ENCODE measurements at places on chromosomes 6 and 20. TPM values are rescaled to one million over a fixed set of nuclear protein-coding genes. Genes with fewer than 3 reads are reported as not detected.

GRCh38 chr6:84227044-84227433 lies 404 bp downstream of the CEP162 start:
- no peak for DNase-seq

DNA sequence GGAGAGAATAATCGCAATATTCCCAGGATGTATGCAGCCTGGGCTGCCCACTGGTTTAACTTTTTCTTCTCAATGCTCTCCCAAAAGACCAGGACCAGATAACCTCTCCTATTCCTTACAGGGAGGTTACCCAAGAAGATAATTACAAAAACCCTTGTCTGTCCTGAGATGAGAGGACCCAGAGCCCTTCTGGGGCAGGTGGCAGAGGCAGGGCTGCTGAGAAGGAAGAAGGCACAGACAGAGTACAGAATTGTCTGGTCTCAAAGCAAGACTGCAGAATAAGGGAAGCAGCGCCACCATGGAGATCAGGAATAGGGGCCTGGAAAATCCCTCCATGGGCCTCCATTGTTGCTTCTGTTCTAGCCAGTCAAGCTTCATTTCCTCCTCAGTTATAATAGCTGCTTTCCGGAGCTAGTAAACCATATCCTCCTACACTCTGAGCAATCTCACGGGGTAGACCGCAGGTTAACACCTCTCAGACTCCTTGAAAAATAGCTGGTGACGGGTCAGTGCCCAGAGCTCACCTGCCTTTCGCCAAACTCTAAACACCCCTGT lies 463 bp upstream of the HLA-DMB start:
- DNase-seq = peak; percentile 56

- no peak for DNase-seq
These were observed 198.7 kb upstream of the CEP162 start for GRCh38 chr6:84425971-84426705.

- no peak for DNase-seq
These were observed 50.7 kb downstream of the TGM2 start for GRCh38 chr20:38114353-38114791.

GRCh38 chr6:37665304-37665703 lies 32.4 kb downstream of the MDGA1 start:
- DNase-seq = no peak

GRCh38 chr20:36666181-36666740 lies 20.3 kb upstream of the SLA2 start:
- no peak for DNase-seq

GRCh38 chr6:148827416-148828045 lies 80.7 kb downstream of the UST start:
- no peak for DNase-seq

DNA sequence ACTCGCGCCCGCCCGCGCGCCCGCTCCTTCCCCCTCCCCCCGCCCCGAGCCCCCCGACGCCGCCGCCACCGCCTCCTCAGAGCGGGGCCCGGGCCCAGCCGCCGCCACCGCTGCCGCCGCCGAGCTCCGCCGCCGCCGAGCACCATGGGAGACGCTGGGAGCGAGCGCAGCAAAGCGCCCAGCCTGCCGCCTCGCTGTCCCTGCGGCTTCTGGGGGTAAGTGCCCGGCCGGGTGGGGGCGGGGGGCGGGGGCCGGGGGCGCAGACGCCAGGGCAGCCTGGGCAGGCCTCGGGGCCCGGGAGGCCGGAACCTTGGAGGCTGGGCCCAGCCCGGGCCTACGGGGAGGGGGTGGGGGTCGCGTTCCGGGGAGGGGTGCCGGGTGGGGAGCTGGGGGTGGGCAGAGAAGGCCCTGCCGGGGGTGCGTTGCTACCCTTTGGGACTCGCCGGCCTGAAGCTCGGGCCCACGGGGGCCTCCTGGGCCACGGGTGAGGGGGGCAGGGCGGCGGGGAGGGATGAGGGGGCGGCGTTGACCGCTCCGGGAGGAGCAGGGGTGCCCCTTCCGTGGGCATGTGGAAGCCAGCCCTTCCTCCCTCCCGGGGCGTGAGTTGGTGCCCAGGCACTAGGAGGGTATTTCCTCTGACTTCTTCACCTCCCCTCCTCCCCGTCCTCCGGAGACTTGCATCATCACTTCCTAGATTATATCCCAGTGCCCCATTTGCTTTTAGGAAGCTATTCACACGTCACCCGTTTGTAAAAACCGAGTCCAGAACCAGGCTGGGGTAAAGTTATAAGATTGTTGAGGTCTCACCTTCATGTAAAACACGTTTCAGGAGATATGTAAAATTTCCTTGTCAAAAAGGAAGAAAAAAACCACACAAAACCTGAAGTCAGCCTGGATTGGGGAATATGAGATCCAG lies 533 bp downstream of the ZFAND3 start:
- peak; percentile 34 for DNase-seq

- DNase-seq = no peak
These were observed 29.8 kb downstream of the KCNS1 start for GRCh38 chr20:45070932-45071632.

DNA sequence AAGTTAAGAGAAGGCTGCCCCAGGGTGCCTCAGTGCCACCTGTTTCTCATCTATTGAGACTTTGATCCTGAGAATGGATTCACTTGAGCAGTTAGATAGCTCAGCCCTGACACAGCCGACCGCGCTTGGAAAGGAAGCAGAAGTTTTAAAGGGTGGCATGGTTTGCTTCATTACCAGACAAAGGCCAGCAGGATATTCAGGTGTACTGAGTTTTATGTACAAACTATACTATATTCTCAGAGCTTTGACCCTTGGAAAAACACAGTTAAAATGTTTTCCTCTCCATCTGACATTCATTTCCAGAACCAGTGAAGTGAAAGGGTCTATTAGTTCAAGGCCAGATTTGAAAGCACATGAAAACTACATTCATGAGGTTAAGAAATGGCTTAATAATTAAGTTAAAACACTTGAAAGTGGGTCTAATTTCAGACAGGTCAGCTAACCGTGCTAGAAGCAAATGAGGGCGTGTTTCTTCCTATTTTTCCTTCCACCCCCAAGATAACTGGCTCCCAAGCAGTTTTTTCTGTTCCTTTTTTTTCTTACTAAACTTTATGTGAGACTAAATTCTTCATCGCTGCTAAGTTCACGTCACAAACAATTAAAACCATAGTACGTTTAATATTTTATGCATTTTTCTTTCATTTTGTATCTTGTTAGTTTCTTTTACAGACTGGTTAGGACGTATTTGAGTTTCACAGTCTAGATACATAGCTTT lies 385.3 kb upstream of the SOX4 start:
- DNase-seq = no peak

DNA sequence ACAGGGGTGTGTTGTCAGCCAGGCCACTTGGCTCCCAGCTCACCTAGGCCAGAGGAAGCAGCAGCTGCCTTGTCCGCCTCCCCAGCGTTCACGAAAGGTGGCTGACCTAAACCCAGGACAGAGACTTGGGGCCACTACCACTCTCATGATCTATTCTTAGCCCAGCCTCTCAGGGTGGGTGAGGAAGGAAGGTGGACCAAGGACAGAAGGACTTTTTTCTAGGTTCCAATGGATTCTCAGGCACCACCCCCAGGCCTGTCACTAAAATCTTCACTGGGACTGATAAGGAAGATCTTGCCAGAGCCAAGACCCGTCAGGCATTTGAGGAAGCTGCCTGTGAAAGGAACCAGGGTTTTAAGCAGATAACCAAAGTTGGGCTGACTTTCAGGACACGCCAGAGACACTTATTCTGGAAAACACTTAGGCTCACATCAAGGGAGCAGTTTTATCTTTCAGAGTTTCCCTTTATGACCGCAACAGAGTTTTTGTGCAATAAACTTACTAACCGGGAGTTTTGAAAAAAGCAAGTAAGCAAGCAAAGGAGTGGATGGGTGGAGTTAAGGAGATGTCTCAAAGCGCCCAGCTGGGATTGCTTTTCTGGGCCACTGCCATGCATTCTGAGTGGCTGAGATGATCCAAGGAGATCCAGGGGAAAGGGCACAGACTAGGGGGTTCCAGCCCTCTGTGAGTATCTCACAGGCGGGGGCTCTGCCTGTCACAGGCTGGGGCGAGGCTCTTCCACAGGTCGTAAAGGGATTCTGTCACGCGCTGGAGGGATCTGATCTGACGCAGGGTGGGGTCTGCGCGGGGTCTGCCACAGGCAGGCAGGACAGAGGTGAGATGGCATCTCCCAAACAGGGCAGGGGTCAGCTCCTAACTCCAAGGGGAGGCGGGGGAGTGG lies 989 bp downstream of the FITM2 start:
- no peak for DNase-seq

- DNase-seq = no peak
These were observed 204.1 kb downstream of the SIM1 start for GRCh38 chr6:100260584-100260983.

DNA sequence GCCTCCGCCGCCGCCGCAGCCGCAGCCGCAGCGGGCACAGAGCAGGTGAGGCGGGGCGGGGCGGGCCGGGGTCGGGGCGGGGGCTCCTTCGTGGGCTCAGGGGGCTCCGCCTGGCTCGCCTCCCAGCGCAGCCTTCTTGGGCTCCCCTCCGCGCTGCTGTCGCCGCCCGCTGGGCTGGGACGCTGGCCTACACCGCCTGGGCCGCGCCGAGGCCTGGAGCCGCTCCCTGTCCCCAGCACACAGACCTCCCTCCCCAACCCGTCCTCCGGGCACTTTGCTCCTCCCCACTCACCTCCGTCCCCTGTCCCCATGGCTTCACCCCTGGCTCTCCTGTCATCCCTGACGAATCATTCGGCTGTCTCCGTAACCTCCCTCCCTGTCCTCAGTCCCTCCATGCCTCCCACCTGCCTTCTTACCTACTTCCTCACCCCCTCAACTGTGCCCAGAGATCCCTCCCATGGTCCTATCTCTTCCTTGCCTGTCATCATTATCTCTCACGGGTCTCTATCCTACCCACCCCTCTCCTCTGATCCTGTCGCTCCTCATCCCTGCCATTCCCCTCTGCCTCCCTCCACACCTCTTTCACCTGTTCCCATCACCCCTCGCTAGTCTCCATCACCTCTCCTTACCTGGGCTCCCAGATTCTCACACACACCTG lies 512 bp downstream of the TTBK1 start:
- no peak for DNase-seq

GRCh38 chr20:49460916-49461315 lies 21.6 kb downstream of the KCNB1 start:
- no peak for DNase-seq

DNA sequence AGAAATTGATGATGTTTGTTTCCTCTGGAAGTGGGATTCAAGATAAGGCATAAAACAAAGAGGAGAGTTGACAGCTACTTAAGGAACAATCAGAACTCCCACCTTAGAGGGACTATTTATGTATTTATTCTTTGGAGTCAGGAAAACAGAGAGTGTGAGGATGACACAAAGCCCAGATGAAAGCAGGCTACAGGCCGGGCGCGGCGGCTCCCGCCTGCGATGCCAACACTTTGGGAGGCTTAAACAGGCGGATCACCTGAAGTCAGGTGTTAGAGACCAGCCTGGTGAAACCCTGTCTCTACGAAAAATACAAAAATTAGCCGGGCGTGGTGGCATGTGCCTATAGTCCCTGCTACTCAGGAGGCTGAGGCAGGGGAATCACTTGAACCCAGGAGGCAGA lies 393.0 kb upstream of the PLCB4 start:
- no peak for DNase-seq

GRCh38 chr6:109340811-109341210 lies 41.5 kb downstream of the CD164 start:
- DNase-seq = no peak

GRCh38 chr20:3433744-3434143 lies 26.3 kb upstream of the DNAAF9 start:
- DNase-seq = no peak

DNA sequence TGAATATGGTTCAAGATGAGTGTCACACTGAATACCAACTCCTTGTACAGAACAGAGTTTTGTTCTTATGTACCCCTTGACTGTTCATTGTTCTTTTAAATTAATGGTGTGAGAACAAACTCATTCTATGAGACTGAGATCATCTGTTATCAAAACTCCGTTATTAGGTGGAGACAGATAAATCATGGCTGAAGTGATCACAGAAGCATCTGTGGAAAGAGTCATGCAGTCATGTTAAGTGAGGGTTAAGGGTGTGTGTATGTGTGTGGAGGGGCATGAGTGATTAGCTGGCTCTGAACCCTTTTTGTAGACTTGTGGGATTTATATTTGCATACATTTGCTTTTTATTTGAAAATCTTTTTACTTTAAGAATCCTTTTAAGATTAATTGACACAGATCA lies 24.7 kb downstream of the ADGRG6 start:
- no peak for DNase-seq

- DNase-seq = no peak
These were observed 120.5 kb upstream of the ENPP5 start for GRCh38 chr6:46291275-46291633.

DNA sequence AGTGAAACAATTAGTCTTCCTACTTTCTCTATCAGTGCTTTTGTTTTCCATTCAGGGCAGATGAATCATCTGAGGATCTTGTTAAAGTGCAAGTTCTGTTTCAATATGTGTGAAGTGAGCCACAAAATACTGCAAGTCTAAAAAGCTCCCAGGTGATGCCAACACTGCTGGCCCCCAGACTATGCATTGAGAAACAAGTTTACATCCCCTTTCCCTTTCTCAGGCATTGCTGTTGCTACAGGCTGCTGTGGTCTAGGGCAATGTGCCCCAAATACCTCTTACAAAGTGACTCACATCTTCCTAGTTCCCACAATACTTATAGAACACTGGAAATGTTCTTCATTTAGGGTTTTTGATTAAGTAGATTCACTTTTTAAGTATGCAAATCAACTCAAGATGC lies 31.8 kb downstream of the ABRACL start:
- no peak for DNase-seq

The SLC32A1 gene
- not detected for total RNA-seq

The SCP2D1 gene
- total RNA-seq = not detected

The PTCRA gene
- total RNA-seq = not detected

The PRICKLE4 gene
- total RNA-seq = 0.75 TPM

The SPATS1 gene
- total RNA-seq = not detected

The RAET1G gene
- not detected for total RNA-seq

The MOG gene
- total RNA-seq = not detected

Measured in activated B cell treated with CpG ODN at 0.5 μM for 24 hours (primary cell).